CD4-positive, CD25-positive, alpha-beta regulatory T cell (primary cell): ENCODE measurements at places on chromosomes 4 and X. TPM values are rescaled to one million over a fixed set of nuclear protein-coding genes. Genes with fewer than 3 reads are reported as not detected.
A peak's percentile ranks its signal among the peaks of the same experiment; 100 is the strongest.

The RPA4 gene
- total RNA-seq, result 1.9 TPM

The ESX1 gene
- total RNA-seq, result not detected

- no peak for DNase-seq
These were observed 153.9 kb downstream of the SPANXN3 start for GRCh38 chrX:143363419-143363818.

The DCAF8L2 gene
- not detected for total RNA-seq

DNA sequence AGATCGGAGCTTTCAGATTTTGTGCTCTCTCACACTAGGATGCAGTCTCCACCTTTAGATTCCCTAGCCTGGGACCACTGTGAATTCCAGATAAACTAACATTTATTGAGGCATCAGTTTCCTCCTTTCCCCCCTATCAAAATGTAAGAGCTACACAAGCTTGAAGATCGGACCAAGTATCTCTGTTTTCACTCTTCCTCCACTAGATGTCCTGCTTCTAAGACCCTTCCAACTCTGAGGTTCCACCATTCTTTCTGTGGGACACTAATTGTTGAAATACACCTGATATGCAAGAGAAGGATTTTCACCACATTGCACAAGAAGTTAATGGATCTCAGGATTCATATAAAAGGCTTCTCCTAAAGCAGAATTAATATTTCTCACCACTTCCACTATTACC, 43.0 kb upstream of the PHOX2B start:
- DNase-seq, result no peak

- DNase-seq, result no peak
These were observed 10.3 kb upstream of the CXCL2 start for GRCh38 chr4:74109116-74109869.

The CDKL2 gene
- total RNA-seq, result 0.30 TPM

GRCh38 chr4:40140196-40140595, 56.6 kb upstream of the RHOH start:
- DNase-seq, result no peak

The TEC gene
- 3.0 TPM for total RNA-seq

The ADAM29 gene
- total RNA-seq, result not detected

The ATP11C gene
- total RNA-seq, result 19.4 TPM

The ASB5 gene
- total RNA-seq, result not detected

The ADGRG4 gene
- total RNA-seq, result not detected

DNA sequence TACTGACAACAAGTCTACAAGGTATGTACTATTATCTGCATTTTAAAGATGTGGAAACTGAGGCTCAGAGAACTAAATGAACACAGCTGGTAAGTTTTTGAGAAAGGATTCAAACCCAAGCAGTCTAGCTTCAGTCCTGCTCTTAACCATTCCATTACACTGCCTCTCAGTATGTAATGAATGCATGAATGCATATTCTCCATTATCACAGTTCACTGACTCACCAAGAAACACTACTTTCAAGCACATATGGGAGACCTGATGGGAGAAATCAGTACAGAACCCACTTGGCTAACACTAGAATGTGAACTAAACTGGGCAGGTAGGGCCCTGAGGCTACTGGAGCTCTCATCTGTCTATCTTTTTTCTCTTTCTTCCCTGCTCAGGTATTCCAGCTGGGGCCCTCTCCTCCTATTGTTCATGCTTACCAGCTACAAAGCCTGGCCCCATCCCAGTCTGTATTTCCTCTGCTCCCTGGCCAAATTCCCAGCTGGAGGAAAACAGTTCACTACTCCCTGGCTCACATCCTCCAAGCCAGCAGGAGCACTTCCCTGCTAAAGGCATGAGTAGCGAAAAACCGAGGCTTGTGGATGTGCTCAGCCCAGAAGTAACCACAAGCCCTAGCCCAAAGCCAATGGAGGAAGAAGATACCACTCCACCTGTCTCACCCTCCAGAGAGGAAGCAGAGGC, 178.2 kb upstream of the ARHGEF9 start:
- DNase-seq, result no peak

- peak; percentile 51 for DNase-seq
These were observed 580 bp upstream of the MMGT1 start for GRCh38 chrX:135974279-135974856.

GRCh38 chr4:7902101-7902553, 37.5 kb downstream of the AFAP1 start:
- DNase-seq, result no peak

DNA sequence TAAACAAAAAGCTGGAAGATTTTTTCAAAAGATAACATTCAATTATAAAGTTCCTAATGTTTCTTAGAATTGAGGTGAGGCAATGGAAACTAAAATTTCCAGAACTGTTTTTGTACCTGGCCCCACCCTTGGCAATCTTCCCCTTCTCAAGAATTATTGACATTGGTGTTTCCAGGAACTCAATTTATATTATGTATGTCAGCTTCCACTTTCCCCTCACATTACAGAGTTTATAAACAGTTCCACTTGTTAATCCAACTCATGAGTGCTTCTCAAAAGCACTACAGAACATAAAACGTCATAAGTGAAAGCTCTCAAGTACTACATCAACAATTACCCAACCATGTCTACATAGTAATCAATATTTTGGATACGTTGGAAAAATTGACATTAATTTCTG, 107.4 kb downstream of the FAM13A start:
- DNase-seq, result peak; percentile 92

GRCh38 chr4:33989820-33990443, 2254.4 kb downstream of the ARAP2 start:
- no peak for DNase-seq

GRCh38 chr4:27008679-27009078, 148.0 kb downstream of the STIM2 start:
- DNase-seq, result no peak

DNA sequence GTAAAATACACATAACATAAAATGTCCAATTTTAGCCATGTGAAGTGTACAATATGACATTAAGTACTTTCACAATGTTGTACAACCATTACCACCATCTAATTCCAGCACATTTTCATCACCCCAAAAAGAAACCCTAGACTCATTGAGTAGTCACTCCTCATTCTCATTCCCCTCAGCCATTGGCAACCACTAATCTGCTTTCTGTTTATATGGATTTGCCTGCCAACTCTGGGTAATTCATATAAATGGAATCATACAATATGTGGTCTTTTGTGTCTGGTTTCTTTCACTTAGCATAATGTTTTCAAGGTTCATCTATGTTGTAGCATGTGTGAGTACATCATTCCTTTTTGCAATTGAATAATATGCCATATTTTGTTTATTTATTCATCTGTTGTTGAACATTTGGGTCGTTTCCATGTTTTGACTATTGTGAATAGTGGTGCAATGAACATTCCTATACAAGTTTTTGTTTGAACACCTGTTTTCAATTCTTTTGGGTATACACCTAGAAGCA, 43.0 kb downstream of the EIF2S3 start:
- no peak for DNase-seq

- DNase-seq, result no peak
These were observed 22.5 kb downstream of the TMEM164 start for GRCh38 chrX:110025395-110025794.

The XAGE1A gene
- not detected for total RNA-seq

- DNase-seq, result no peak
These were observed 17.0 kb upstream of the TMEM144 start for GRCh38 chr4:158193171-158193749.

The ARHGEF38 gene
- not detected for total RNA-seq

GRCh38 chrX:72124540-72125201, 7.0 kb downstream of the RTL5 start:
- no peak for DNase-seq

- no peak for DNase-seq
These were observed 43.7 kb upstream of the MAPK10 start for GRCh38 chr4:86403575-86403974.

The SSX1 gene
- not detected for total RNA-seq

GRCh38 chr4:78618436-78618835, 66.9 kb downstream of the ANXA3 start:
- no peak for DNase-seq
